ENCODE measurements at places on chromosomes 7 and 10.

DNA sequence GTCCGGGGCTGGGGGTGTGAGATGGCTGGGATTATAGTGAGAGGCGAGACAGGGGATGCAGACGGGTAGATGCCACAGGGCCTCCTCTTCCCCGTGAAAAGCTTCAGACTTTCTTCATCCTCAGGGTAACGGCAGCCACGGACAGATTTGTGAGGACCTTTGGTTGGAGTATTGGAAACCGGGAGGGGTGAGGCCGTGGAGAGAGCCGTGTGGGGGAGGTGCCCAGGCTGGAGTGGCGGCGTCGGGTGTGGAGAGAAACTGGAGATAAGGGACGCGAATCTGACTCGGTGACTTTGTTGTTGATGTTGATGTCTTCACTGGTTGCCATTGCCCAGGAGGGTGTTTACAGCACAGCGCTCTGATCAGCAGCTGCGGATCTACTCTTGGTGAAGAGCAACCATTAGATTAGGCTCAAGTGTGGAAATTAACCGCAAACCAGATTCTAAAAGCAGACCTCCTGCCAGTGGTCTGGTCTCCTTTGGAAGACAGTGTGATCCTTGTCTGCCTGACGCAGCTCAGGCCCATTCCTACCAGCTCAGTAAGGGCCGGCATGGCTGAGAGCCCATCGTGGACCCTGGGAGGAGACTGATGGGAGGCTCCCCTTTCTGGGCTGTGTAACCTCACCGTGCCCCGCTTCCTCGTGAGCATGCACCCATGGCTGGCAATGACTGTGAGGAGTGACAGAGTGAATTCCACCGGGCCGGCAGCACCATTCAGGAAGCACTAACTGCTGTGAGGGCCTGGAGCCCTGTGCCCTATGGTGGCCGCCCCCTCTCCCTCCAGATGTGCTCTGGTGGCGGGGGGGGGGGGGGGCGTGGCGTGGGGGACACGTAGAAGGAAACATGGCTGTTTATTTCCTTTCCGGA lies 90.3 kb downstream of the INPP5A start:
- DNase-seq = no peak

GRCh38 chr10:29734640-29734961 lies 99.8 kb upstream of the SVIL start:
- DNase-seq = no peak

DNA sequence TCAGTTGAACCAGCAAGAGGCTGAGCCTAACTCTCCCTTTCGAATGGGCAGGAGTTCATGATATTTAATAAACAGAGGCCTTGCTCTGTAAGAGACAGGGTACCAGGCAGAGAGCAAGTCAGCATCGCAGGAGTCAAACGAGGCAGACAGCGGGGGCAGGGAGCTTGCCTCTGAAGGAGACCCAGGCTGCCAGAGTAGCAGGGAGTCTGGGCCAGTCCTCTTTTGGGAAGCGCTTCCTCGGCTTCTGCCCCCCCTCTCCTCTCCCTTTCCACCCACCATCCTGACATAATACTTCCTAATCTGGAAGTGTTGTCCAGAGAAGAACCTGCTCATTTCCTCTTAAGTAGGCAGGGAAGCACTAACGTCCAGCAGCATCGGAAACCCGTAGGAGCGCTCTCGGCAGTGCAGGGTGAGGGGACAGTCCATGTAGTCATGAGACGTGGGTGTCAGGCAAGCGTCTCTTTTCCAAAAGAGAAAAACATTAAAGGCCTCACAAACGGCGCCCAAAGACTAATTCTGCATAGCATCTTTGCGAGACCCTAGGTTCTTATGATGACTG lies 171.1 kb downstream of the EGFR start:
- no peak for DNase-seq

DNA sequence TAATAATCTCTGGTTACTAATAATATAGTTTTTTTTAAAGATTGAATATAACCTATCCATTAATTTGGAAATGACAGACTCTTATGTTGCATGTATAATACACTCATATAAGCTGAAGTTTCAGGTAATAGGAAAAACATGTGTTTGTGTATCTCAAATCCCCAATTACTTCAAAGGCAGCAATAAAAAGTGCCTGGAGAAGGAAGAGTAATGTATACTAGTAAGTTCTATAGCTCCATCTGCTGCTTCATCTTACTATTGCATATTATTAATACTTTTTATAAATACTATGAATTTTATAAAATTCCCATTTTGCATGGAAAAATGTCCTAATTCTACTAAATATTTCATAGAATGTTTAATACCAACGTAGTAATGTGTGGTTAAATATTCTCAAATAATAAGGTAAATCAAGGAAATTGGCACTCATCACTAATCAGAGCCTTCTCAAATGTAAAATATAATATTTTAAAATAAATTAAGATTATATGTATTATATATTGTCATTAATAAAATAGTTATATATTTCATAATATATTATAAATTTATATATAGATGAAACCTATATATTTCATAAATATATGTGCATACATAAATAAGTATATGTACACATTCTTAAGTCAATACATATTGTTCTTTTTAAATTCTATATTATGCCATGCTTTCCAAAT lies 311.9 kb downstream of the HGF start:
- DNase-seq = no peak

DNA sequence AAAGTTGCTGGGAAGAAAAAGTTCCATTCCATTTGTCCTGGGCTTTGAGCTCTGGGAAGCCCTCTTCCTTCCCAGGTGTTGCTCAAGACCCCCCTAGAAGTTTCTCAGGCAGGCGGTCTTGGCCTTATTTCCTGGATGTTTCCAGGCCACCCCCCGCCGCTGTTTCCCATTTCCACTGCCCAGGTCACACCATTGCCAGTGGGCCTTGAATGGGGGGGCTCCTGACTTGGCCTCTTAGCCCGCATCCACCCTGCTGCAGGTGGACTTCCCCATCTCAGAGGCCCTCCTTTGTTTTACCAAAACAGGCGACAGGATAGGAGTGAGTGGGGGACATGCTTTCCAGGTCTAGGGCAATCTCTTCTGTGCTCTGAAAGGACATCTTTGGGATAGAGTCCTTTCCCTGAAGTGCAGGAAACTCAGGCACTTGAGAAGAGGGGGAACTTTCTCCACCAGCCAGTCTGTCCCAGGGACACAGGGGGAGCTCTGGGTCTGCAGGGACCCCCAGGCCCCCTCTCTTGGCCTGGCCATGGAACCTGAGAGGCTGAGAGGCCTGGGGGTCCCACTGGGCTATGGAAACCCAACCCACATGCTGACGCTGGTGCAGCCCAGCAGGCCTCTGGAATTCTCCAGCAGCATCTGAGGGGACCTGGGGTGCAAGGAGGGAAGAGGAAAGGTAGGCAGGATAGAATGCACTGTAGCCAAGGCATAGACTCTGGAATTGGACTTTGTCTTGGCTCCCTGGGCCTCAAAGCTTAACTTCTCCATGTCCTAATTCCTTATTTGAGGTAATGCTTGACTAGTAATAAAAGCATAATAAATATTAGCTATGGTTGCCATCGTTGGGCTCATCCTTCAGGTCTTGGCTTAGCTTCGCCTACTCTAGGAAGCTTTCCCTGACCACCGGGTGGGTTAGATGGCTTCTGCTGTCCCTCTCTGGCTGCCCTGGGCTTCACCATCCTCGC lies 17.6 kb downstream of the NEURL1 start:
- no peak for DNase-seq

DNA sequence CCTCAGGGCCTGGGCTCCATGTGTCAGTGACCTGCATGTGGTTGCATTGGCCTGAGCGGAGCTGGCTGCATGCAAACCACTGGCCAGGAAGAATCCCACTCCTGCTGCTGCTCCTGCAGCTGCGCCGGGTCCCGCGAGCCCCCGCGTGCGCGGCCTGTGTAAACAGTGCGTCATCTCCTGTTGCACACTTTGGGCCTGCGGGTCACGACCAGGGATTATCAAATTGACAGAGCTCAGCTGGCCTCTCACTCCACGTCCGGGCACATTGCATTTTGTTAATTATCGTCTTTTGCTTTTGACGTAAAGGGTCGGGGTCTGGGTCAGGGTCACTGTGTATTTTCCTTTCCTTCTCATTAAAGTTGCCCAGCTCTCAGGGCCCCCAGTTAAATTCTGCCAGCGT lies 132.6 kb downstream of the RGS10 start:
- DNase-seq = no peak

DNA sequence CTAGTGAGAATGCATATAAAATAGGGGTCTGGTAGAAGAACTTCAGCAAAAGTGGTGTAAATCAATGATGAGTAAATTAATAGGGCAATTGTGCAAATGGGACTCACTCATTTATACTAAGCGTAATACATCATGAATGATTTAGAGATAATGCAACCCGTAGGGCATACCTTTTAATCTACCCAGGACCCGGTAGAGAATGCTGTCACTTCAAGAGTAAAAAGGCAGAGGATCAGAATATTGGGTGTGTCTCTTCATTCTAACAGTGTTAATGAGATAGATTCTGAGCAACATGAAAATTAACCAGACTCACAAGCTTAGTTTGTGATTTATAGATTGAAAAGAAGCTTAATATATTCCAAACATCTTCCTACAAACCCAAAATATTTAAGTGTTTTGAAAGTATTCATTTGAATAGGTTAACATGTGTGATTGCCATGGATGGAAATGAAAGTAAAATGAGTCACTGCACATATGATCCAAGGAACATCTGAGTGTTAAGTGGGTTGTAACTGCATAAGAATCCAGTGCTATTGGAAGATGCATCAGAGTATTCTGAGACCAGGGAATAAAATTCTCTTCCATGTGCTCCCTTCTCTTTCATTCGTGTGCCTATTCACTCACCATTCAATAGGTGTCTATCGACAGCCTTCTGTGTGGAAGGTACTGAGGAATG lies 690.6 kb downstream of the AUTS2 start:
- DNase-seq = no peak

DNA sequence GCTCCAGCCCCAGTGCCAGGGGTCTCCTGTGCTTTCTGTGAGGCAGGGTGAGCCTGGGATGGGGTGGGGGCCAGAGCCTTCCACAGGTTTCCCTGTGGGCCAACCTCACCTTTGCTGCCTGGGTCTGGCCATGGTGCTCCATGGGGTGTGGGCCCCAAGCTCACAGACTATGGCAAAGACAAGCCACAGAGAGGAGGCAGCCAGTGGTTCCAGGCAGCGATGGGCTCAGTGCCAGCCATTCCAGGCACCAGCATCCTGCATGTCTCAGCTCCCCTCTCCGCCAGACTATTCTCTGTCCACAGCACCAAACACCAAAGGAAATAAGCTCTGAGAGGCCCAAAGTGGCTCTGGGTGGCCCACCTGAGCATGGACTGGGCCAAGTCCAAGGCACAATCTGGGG lies 133.5 kb downstream of the PTPN20 start:
- DNase-seq = no peak

DNA sequence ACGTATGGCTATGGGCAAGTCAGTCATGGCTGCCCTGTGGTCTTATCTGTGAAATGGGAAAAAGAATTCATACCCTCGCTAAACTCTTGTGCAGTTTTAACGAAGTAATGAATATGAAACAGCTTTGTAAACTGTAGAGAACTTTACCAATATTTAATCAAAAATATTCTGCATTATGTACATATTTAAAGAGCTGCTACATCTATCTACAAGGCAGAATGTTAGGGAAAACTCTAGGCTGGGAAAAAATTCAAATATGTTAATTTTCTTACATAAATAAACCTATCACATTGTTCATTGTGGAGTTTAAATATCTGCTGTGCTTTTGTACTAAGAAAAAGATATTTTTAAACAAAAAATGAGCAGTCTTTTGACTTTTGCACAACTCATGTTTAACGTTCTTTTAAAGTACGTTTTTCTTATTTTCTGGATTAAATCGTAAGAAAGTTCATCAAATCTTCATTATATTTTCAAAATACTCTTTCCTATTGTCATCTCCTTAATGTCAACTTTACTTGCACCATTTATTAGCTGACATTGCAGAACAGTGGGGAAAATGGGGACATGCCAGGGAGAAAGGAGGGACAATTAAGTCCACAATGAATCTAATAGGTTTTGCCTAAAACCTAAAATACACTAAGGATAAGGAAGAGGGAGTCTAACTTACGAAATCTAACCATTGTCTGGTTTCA lies 57.5 kb downstream of the ICA1 start:
- no peak for DNase-seq

DNA sequence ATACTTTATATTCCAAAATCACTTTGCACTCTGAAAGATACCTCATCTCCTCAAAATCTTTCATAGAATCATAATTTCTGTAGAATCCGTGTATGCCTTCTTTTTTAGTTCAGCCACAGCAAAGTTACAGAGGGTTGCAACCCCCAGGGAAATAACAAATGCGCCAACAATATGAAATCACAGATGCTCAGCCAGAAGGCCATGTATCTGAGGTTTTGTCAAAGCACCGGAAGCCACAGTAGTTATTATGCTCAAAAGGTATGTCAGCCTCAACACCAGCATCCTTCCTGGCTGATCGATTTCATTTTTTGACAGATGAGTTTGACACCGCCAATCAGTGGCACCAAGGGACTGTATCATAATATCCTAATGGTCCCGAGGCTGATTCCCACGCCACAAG lies 204.1 kb downstream of the KCNMA1 start:
- no peak for DNase-seq

DNA sequence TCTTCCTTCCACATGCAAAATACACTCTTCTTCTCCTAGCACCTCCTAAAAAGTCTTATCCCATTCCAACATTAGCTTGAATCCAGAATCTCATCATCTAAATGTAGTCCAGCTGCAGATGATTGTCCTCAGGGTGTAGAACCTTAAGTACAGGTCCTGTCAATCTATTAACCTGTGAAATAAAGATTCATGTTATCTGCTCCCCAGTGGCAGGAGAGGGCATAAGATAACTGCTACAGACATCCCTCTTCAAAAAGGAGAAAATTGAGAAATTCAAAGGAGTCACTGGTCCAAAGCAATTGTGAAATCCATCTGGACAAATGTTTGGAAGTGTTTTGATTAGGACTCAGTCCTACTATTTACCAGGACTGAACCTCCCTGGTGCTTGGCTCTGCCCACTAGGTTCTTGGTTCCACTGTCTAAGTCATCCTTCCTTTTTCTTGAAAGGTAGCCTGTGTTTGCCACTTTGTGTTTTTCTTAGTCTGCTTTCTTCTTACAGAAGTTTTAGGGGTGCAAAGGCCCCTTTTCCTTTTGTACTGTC lies 96.2 kb downstream of the ADD3 start:
- DNase-seq = no peak

DNA sequence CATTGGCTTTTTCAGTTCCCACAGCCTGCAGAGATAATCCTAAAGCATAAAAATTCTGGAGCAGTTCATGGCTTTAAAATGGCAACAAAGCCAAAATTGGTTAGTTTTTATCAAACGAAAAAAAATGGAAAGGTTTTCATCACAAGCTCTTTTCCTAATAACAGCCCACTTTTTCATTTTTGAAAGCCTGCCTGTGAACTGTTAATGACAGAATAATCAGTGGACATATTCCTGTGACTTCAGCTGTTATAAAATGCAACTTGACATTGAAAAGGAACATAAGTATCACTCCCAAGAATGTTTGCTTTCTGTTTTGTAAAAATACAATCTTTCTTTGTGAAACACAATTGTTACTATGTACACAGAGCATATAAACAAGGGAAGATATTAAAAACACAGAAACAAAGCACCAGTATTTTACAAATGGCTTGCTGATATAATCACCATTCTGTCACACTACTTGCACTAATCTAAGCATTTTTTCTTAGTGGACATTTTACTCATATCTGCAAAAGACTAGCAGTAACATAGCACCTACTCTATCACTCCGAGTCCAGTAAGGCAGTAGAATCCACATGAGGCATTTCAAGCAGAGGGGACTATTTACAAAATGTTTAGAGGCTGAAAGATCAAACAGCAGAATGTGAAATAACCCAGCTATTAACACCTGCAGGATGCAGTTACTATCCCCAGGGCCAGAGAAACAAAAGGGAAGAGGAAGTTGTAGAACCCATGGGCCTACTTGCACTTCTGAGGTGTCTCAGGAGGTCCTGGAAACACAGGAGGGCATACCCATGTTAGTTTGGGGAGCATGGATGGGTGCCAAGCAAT lies 26.4 kb downstream of the MACC1 start:
- no peak for DNase-seq
